ENCODE measurements at places on chromosomes 5 and 9.

- DNase-seq = no peak
- H3K27ac ChIP-seq = no peak overlapping the region
- no peaks in the 10 kb centered on the region for H3K4me1 ChIP-seq
- H3K27me3 ChIP-seq = no peaks in the 10 kb centered on the region
Measured at GRCh38 chr5:92885950-92886349, 695.1 kb downstream of the NR2F1-AS1 start.

GRCh38 chr5:6556089-6556801 lies 76.6 kb downstream of the NSUN2 start:
- H3K36me3 ChIP-seq = no peaks in the 10 kb centered on the region
- no peaks in the 10 kb centered on the region for H3K4me1 ChIP-seq
- H3K27ac ChIP-seq = no peak overlapping the region

DNA sequence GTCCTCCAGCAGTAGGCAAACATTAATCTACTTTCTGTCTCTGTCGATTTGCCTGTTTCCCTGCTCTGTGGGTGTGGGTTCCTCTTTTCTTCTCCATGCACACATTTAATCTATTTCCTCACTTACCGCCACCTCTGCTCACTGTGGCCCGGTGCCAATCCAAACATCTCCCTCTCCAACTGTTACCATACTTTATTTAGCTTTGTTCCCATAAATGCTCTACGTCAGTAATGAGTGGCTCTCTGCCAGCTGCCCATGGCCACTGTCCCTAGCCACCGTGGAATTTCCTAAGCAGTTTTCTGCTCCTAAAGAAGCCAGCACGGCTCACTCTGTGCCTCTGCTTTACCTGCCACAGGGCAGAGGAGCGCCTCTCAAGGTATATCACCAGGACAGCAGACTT lies 19.5 kb upstream of the GOLPH3 start:
- H3K4me3 ChIP-seq = no peak overlapping the region
- peak; percentile 83 for DNase-seq
- H3K27me3 ChIP-seq = no peaks in the 10 kb centered on the region
- H3K4me1 ChIP-seq = peaks cover 14% of the 10 kb centered on the region
- no peaks in the 10 kb centered on the region for H3K36me3 ChIP-seq

DNA sequence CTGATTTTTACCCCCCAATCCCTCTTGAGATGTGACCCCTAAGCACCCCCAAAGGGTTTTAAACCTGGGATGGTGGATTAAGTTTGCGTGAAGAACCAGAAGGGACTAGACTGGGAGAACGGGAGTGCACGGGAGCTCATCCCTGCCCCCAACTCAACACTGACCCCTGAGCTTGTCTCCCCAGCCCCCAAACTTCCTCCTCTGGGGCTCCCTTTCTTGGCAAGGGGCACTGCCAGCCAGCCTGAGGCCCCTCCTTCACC lies 5.0 kb upstream of the SET start:
- no peaks in the 10 kb centered on the region for H3K36me3 ChIP-seq
- no peaks in the 10 kb centered on the region for H3K27me3 ChIP-seq
- H3K27ac ChIP-seq = peak overlapping the region; percentile 85
- DNase-seq = no peak

- no peak overlapping the region for H3K27ac ChIP-seq
- H3K36me3 ChIP-seq = no peaks in the 10 kb centered on the region
- H3K4me1 ChIP-seq = peaks cover 11% of the 10 kb centered on the region
- DNase-seq = no peak
- H3K27me3 ChIP-seq = no peaks in the 10 kb centered on the region
Measured at GRCh38 chr9:105194234-105194633, 50.2 kb upstream of the SLC44A1 start.

- H3K36me3 ChIP-seq = no peaks in the 10 kb centered on the region
- no peaks in the 10 kb centered on the region for H3K27me3 ChIP-seq
- no peaks in the 10 kb centered on the region for H3K4me1 ChIP-seq
Measured at GRCh38 chr9:81266086-81266485, 423.3 kb downstream of the TLE1 start.

- no peaks in the 10 kb centered on the region for H3K36me3 ChIP-seq
- H3K27me3 ChIP-seq = no peaks in the 10 kb centered on the region
- no peak for DNase-seq
- no peaks in the 10 kb centered on the region for H3K4me1 ChIP-seq
- H3K4me3 ChIP-seq = no peak overlapping the region
Measured at GRCh38 chr9:13806714-13807113, 507.2 kb downstream of the NFIB start.

GRCh38 chr5:89320421-89321277 lies 437.7 kb upstream of the MEF2C start:
- H3K4me1 ChIP-seq = no peaks in the 10 kb centered on the region
- no peak for DNase-seq
- no peaks in the 10 kb centered on the region for H3K36me3 ChIP-seq
- no peak overlapping the region for H3K4me3 ChIP-seq
- H3K27ac ChIP-seq = no peak overlapping the region
- H3K27me3 ChIP-seq = no peaks in the 10 kb centered on the region

DNA sequence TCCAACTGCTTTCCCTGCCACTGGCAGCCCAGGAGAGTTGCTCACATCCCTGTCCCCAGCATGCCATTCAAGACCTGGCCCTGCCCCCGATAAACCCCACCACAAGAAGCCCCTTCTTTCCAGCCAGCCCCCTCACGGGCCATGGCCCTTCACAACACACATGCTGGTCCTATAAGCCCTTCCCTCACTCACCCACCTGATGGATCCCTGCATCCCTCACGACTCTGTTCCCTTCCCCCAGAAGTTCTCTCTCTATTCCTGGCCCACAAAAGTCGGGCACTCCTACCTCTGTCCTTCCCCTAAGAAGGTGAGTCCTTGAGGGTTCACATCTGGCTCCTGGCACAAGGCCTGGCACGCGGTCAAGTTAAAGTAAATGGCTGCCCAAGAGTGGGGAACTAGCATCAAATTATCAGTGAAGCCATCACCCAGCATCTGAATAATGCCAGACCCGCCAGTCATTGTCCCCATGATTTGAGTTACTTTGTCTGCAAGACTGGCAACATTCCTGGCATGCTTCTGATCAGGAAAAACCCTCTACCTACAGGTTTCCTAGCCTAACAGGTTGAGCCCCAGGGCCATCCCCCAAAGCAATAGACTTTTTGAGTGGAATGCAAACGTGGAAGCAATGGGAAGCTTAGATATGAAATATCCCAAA lies 65.9 kb downstream of the CRB2 start:
- no peaks in the 10 kb centered on the region for H3K4me1 ChIP-seq
- H3K27me3 ChIP-seq = no peaks in the 10 kb centered on the region
- DNase-seq = no peak
- H3K4me3 ChIP-seq = no peak overlapping the region
- no peak overlapping the region for H3K27ac ChIP-seq
- peaks cover 75% of the 10 kb centered on the region for H3K36me3 ChIP-seq

- no peaks in the 10 kb centered on the region for H3K36me3 ChIP-seq
- no peak for DNase-seq
- H3K27me3 ChIP-seq = no peaks in the 10 kb centered on the region
- H3K4me1 ChIP-seq = no peaks in the 10 kb centered on the region
- no peak overlapping the region for H3K4me3 ChIP-seq
Measured at GRCh38 chr5:126023994-126024441, 399.2 kb upstream of the GRAMD2B start.

- H3K4me3 ChIP-seq = no peak overlapping the region
- no peaks in the 10 kb centered on the region for H3K36me3 ChIP-seq
- peaks cover 41% of the 10 kb centered on the region for H3K4me1 ChIP-seq
- DNase-seq = no peak
- H3K27me3 ChIP-seq = no peaks in the 10 kb centered on the region
Measured at GRCh38 chr5:157828105-157828943, 30.6 kb downstream of the CLINT1 start.

- no peaks in the 10 kb centered on the region for H3K36me3 ChIP-seq
- H3K27ac ChIP-seq = no peak overlapping the region
- H3K27me3 ChIP-seq = no peaks in the 10 kb centered on the region
Measured at GRCh38 chr9:3976865-3977613, 322.8 kb downstream of the GLIS3 start.

- DNase-seq = no peak
- no peaks in the 10 kb centered on the region for H3K27me3 ChIP-seq
- H3K4me3 ChIP-seq = no peak overlapping the region
- H3K27ac ChIP-seq = peak overlapping the region; percentile 81
- H3K4me1 ChIP-seq = peaks cover 49% of the 10 kb centered on the region
- H3K36me3 ChIP-seq = no peaks in the 10 kb centered on the region
Measured at GRCh38 chr9:81558091-81558830, 131.1 kb downstream of the TLE1 start.

- DNase-seq = no peak
- peak overlapping the region; percentile 88 for H3K4me3 ChIP-seq
- peaks cover 36% of the 10 kb centered on the region for H3K36me3 ChIP-seq
Measured at GRCh38 chr5:150700246-150700593, 642 bp downstream of the RBM22 start.

DNA sequence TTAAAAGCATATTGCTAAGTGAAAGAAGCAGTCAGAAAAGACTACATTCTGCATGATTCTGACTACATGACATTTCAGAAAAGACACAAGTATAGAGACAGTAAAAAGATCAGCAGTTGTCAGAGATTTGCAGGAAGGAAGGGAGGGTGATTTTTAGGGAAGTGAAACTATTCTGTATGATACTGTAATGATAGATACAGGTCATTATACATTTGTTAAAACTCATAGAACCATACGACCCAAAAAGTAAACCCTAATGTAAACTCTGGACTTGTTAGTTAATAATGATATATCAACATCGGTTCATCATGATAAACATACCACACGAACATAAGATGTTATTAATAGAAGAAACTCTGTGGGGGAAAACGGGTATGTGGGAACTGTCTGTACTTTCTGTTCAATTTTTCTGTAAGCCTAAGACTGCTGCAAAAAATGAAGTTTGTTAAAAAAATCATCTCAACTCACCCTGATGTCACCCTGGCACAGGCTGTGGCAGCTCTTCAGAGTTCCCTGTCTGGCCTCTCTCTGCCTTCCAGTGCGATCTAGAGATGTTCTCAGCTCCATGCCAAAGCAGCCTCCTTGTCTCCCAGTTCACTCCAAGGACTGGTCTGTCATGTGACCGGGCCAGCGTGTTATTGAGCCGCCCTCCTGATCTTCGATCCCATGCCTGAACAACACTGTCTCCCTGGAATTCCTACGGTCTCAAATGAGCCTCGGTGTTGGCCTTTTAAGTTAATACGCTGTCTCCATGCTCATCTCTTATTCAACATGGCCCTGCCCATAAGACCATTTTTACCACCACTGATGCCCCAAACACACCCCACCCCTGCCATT lies 35.4 kb downstream of the PRLR start:
- H3K27me3 ChIP-seq = no peaks in the 10 kb centered on the region
- H3K27ac ChIP-seq = peak overlapping the region; percentile 34
- no peaks in the 10 kb centered on the region for H3K36me3 ChIP-seq
- peaks cover 17% of the 10 kb centered on the region for H3K4me1 ChIP-seq
- no peak for DNase-seq
- H3K4me3 ChIP-seq = no peak overlapping the region

GRCh38 chr9:69198521-69199220 lies 24.6 kb downstream of the TJP2 start:
- no peak overlapping the region for H3K27ac ChIP-seq
- H3K27me3 ChIP-seq = no peaks in the 10 kb centered on the region
- no peaks in the 10 kb centered on the region for H3K36me3 ChIP-seq

DNA sequence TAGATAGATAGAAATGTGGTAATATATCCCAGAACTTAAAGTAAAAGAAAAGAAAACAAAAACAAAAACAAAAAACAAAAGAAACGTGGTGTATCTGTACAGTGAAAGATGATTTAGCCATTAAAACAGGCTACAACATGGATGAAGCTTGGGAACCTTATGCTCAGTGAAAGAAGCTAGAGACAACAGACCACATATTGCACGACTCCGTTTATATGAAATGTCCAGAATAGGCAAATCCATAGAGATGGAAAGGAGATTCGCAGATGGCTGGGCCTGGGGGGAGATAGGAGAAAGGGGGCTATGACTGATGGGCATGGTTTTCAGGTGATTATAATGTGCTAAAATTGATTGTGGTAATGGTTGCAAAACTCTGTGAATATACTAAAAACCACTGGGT lies 86.6 kb downstream of the ROR2 start:
- H3K36me3 ChIP-seq = no peaks in the 10 kb centered on the region
- DNase-seq = no peak
- no peaks in the 10 kb centered on the region for H3K4me1 ChIP-seq

DNA sequence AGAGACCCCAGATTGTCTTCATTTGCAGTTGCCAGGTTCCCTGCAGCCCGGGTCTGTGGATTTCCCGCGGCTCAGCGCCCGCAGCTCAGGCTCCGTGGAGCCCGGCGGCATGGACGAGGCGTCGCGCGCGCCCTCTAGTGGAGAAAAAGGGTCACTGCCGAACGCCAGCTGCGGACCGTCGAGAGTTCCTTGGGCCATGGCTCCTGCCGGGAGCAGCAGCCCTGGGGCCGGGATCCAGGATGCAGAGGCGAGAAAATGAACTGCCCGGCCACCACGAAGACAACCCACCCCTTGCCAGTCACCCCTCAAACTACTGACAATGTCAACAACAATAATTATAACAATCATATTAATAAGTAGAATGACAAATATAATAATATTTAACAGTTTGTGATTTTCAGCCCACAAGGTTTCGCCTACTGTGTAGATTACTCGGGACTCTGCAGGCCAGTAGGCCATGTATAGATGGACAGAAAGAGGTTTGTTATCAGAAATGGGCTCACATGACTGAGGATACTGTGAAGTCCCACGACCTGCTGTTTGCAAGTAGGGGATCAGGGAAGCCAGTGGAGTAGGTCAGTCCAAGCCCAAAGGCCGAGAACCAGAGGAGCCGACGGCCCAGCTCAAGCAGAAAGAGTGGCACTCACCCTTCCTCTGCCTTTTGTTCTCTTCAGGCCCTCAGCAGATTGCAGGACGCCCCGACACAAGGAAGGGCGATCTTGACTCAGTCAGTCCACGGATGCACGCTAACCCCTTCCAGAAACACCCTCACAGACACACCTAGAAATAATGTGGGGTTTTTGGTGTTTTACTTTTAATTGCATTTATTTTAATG lies 43.1 kb downstream of the BOD1 start:
- H3K4me1 ChIP-seq = no peaks in the 10 kb centered on the region
- no peak overlapping the region for H3K4me3 ChIP-seq
- no peak overlapping the region for H3K27ac ChIP-seq
- H3K36me3 ChIP-seq = no peaks in the 10 kb centered on the region
- H3K27me3 ChIP-seq = no peaks in the 10 kb centered on the region

DNA sequence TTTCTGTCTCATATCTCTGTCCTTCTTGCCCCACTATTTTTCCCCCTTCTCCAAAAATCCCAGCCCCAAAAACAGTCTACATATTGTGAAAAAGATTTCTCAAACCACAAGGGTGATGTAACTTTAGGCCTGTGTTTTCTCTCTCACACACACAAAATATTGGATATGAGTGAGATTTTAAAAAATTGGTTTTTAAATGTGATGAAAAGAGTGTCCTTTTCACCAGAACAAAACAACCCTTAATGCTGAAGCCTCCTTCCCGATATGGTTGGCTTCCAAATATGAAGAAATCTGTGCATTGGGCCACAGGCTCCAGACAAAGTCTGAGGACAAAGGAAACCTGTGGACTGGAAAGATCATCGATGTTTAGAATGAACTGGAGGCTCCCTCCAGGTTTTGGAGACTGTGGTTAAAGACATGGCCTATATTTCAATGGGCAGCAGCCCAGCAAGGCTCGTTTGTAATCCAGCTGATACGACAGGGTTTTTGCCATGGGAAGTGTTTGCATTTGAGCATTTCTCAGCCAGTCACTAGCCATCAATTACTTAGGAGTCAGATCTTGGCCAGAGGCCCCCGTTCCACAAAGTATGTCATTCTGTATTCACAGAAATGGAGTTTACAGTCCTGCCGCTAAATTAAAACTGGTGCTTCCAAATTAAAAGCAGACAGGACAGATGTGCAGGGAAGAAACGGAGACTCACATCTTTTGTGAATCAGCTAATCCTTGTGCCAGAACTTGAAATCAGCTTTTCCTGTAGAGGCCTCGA lies 546.3 kb downstream of the EBF1 start:
- no peaks in the 10 kb centered on the region for H3K4me1 ChIP-seq
- peak; percentile 28 for DNase-seq
- H3K27ac ChIP-seq = peak overlapping the region; percentile 68
- no peak overlapping the region for H3K4me3 ChIP-seq
- no peaks in the 10 kb centered on the region for H3K36me3 ChIP-seq

All from tibial nerve (tissue), 4 donors.